Activated CD8-positive, alpha-beta T cell treated with anti-CD3 and anti-CD28 coated beads for 36 hours (primary cell): ENCODE measurements at places on chromosomes 11 and 22. TPM values are rescaled to one million over a fixed set of nuclear protein-coding genes. Genes with fewer than 3 reads are reported as not detected.

- no peak for DNase-seq
- H3K36me3 ChIP-seq: no peaks in the 10 kb centered on the region
- no peaks in the 10 kb centered on the region for H3K4me1 ChIP-seq
- H3K27me3 ChIP-seq: peaks cover 27% of the 10 kb centered on the region
- no peak overlapping the region for H3K4me3 ChIP-seq
These were observed 119.9 kb downstream of the FEZ1 start for GRCh38 chr11:125376117-125376516.

- H3K4me1 ChIP-seq: peaks cover 34% of the 10 kb centered on the region
- no peak overlapping the region for H3K4me3 ChIP-seq
- H3K27ac ChIP-seq: peak overlapping the region; percentile 82
- peak; percentile 69 for DNase-seq
These were observed 6.5 kb downstream of the PTDSS2 start for GRCh38 chr11:456533-456932.

- H3K36me3 ChIP-seq: no peaks in the 10 kb centered on the region
- H3K4me3 ChIP-seq: no peak overlapping the region
- no peak for DNase-seq
- no peaks in the 10 kb centered on the region for H3K4me1 ChIP-seq
These were observed 66.8 kb downstream of the ZC3H12C start for GRCh38 chr11:110160016-110160415.

The TMEM132A gene
- total RNA-seq: 1.1 TPM

- peaks cover 4% of the 10 kb centered on the region for H3K4me1 ChIP-seq
- no peak for DNase-seq
- H3K27me3 ChIP-seq: peaks cover 47% of the 10 kb centered on the region
- no peak overlapping the region for H3K27ac ChIP-seq
- no peak overlapping the region for H3K4me3 ChIP-seq
These were observed 804 bp downstream of the KCNK4 start for GRCh38 chr11:64291752-64292459.

GRCh38 chr11:124415356-124415923 lies 9.2 kb downstream of the OR8B4 start:
- H3K27ac ChIP-seq: no peak overlapping the region
- H3K27me3 ChIP-seq: peaks cover 8% of the 10 kb centered on the region
- H3K4me3 ChIP-seq: no peak overlapping the region
- DNase-seq: no peak

- H3K27me3 ChIP-seq: no peaks in the 10 kb centered on the region
- no peak overlapping the region for H3K4me3 ChIP-seq
- no peaks in the 10 kb centered on the region for H3K36me3 ChIP-seq
- no peak overlapping the region for H3K27ac ChIP-seq
- no peak for DNase-seq
- no peaks in the 10 kb centered on the region for H3K4me1 ChIP-seq
These were observed 437.7 kb downstream of the SOX6 start for GRCh38 chr11:15918674-15919073.

DNA sequence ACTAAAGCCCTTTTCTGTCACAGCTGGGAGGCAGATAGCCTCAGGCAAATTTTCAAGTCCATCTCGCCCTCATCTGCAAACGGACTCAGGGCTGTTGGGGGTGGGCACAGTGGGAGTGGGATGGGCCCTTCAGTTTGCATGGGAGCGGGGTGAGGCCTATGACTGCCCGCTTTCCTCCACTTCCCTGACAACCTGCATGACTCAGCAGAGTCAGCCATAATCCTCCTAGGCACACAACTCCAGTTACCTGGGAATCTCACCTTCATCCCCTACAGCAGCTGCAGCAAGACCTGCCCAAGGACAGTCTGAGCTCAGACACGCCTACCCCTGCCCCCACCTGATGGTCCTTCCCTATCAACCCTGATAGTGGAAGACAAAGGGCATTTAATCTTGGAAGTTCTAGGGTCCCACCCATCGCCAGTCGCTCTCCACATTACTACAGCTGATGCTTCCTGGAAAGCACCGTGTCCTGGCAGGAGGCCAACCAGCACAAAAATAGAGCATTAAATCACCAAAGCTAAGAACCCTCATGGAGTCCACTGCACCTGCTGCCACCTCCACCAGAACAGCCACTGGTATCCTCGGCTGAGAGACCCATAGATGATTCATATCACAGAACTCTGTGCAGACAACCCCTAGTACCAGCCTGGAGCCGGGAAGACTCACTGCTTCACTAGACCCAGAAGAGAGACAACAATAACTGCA lies 319.3 kb downstream of the DCDC1 start:
- H3K4me3 ChIP-seq: no peak overlapping the region
- no peaks in the 10 kb centered on the region for H3K36me3 ChIP-seq
- no peaks in the 10 kb centered on the region for H3K27me3 ChIP-seq
- no peak for DNase-seq
- H3K27ac ChIP-seq: no peak overlapping the region

DNA sequence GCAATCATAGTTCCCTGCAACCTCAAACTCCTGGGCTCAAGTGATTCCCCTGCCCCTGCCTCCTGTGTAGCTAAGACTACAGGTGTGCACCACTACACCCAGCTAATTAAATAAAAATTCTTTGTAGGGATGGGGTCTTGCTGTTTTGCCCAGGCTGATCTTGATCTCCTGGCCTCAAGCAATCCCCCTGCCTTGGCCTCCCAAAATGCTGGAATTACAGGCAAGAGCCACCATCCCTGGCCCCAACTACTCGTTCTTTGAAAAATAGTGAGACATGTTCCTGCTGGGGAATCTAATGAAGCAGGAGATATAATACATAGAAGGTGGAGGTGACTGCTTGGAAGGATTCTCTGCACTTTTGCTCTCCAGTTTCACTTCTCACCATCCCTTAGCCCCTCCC lies 40.1 kb upstream of the RFPL3 start:
- no peak for DNase-seq
- H3K36me3 ChIP-seq: no peaks in the 10 kb centered on the region
- no peak overlapping the region for H3K27ac ChIP-seq

The AP1B1 gene
- 59.0 TPM for total RNA-seq

DNA sequence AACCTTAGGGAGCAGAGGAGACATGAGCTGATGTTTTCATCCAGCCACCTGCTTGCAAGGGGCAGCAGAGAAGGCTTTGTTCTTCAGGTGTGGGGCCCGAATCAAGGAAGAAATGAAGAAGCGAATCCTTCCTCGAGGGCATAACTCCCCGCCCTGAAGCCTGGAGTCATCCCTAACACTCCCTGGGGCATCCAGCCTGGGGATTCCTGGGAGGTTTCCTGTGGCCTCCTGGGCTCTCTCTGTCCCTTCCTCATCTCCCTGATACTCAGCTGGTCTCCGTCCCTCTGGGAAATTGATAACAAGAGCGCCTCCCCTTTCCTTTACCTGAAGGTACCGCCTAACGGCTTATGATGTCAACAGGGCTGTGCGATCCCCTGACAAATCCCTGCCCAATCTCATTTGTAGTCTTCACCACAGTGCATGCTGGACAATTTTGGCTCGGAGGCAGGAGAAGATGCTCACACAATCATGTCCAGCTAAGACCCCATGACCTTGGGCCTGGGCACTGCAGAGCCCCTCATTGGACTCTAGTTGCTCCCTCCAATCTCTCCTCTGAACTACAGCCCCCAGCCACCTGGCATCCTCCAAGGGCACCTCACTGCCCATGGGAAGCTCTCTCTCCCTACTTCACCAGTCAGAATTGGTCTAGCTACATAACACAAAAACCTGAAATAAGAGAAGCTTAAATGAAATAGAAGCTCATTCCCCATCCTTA lies 80.6 kb upstream of the RTL6 start:
- no peaks in the 10 kb centered on the region for H3K4me1 ChIP-seq
- no peaks in the 10 kb centered on the region for H3K36me3 ChIP-seq
- H3K4me3 ChIP-seq: no peak overlapping the region
- H3K27ac ChIP-seq: no peak overlapping the region

DNA sequence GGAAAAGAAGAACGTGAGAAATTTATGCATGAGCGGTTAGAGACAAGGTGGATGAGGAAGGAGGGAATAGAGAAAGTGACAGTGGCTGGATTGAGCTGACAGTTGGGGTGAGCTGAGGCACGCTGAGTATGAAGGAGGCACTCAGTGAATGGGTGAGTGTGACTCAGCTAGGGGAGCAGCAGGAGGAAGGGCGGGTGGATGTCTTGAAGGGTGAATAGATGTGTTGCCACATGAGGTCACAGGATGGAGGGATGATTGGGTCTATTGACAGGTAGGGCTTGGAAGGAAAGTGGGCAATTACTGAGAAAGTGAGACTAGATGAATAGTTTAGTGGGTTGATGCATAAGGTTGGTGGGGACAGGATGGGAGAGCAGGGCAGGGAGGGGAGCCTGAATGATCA lies 8.0 kb downstream of the IFITM10 start:
- H3K4me3 ChIP-seq: no peak overlapping the region
- peaks cover 2% of the 10 kb centered on the region for H3K27me3 ChIP-seq
- DNase-seq: no peak
- H3K36me3 ChIP-seq: no peaks in the 10 kb centered on the region
- no peak overlapping the region for H3K27ac ChIP-seq
- no peaks in the 10 kb centered on the region for H3K4me1 ChIP-seq

GRCh38 chr11:131867457-131868257 lies 497.2 kb downstream of the NTM start:
- no peaks in the 10 kb centered on the region for H3K4me1 ChIP-seq
- H3K27me3 ChIP-seq: peaks cover 2% of the 10 kb centered on the region
- H3K27ac ChIP-seq: no peak overlapping the region
- no peak overlapping the region for H3K4me3 ChIP-seq

- H3K27ac ChIP-seq: no peak overlapping the region
- H3K36me3 ChIP-seq: no peaks in the 10 kb centered on the region
- H3K4me3 ChIP-seq: no peak overlapping the region
- H3K27me3 ChIP-seq: peaks cover 4% of the 10 kb centered on the region
- no peak for DNase-seq
These were observed 1447.2 kb downstream of the TBC1D22A start for GRCh38 chr22:48209473-48210197.

The GP1BB gene
- total RNA-seq: not detected

- DNase-seq: no peak
- peaks cover 15% of the 10 kb centered on the region for H3K27me3 ChIP-seq
- H3K36me3 ChIP-seq: peaks cover under 1% of the 10 kb centered on the region
- peaks cover 16% of the 10 kb centered on the region for H3K4me1 ChIP-seq
These were observed 722 bp downstream of the IFITM10 start for GRCh38 chr11:1749395-1750351.

DNA sequence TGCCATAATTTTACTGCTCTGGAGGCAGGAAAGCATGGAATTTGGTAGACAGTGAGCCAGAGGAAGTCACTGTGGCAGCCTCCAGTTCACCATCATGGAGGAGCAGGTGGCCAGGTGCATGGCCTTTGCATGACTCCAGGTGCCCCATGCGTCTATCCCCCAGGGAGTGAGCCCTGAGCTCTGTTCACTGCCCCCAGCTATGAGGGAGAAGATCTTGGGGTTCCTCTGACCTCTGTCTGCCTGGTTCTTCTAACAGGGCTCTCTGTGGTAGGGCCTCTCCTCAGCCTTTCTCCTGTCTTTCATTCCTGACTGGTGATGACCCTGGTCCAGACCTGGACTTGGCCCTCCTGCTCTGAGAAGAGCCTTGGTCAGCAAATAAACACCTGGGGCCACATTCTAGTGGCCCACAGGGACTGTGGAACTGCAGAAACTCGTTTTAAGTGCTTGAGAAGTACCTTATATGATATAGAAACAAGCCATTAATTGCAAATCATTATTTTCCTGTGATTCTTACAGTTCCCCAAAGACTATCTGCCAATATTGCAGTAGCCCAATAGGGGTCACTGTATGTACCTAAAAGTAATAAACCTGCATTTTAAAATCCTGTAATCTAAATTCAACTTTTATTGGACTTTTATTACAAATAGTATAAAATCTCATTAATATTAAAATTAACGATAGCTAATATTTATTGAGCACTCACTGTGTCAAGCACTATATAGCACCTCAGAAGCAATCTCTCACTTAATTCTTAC lies 120.0 kb upstream of the SYT13 start:
- no peak overlapping the region for H3K4me3 ChIP-seq
- DNase-seq: no peak
- H3K27ac ChIP-seq: no peak overlapping the region
- H3K36me3 ChIP-seq: no peaks in the 10 kb centered on the region

DNA sequence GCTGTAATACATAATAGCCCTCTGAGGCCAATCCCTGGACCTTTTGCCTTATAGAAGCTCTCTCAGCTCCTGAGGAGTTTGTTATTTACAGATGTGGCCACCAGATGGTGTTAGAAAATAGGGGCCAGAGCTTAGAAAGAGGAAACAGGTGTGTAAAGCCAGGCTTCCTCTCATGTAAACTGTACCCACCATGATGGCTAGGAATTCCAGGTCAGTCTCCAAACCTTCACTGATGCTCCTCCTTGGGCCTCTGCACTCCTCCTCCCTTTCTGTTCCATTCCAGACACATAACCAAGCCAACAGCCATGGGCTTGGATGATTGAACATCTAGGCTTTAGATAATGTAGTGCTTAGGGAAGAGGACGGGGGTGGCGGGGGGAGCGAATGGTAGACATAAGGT lies 39.7 kb downstream of the USP35 start:
- peaks cover 8% of the 10 kb centered on the region for H3K4me1 ChIP-seq
- H3K27ac ChIP-seq: no peak overlapping the region
- H3K27me3 ChIP-seq: no peaks in the 10 kb centered on the region
- DNase-seq: peak; percentile 28

GRCh38 chr22:39997939-39998726 lies 3.4 kb downstream of the FAM83F start:
- no peak overlapping the region for H3K4me3 ChIP-seq
- DNase-seq: no peak
- H3K36me3 ChIP-seq: no peaks in the 10 kb centered on the region
- peaks cover 16% of the 10 kb centered on the region for H3K4me1 ChIP-seq
- H3K27me3 ChIP-seq: peaks cover 7% of the 10 kb centered on the region
- H3K27ac ChIP-seq: no peak overlapping the region

DNA sequence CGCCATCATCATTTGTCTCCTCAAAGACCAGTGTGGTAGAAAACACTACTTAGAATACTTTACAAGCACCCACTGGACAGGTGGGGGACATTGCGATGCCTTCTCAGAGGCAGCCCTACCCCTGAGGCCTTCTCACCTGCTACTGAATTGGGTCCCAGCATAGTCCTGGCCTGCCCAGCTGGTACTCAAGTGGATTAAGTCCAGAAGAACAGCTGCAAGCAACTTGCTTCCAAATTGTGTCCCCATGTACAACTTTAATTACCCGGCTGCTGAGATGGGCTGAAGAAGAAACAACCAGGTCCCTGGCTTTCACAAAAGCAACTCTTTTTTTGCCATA lies 12.3 kb downstream of the ABTB2 start:
- no peaks in the 10 kb centered on the region for H3K4me1 ChIP-seq
- H3K36me3 ChIP-seq: no peaks in the 10 kb centered on the region
- H3K4me3 ChIP-seq: no peak overlapping the region
- H3K27me3 ChIP-seq: no peaks in the 10 kb centered on the region

GRCh38 chr11:114928260-114928870 lies 250.0 kb downstream of the NXPE2 start:
- no peaks in the 10 kb centered on the region for H3K36me3 ChIP-seq
- no peak overlapping the region for H3K4me3 ChIP-seq
- no peaks in the 10 kb centered on the region for H3K27me3 ChIP-seq
- DNase-seq: no peak
